Skin of body (tissue), 3 donors: ENCODE measurements at places on chromosomes 13 and 19. TPM values are rescaled to one million over a fixed set of nuclear protein-coding genes. Genes with fewer than 3 reads are reported as not detected.

DNA sequence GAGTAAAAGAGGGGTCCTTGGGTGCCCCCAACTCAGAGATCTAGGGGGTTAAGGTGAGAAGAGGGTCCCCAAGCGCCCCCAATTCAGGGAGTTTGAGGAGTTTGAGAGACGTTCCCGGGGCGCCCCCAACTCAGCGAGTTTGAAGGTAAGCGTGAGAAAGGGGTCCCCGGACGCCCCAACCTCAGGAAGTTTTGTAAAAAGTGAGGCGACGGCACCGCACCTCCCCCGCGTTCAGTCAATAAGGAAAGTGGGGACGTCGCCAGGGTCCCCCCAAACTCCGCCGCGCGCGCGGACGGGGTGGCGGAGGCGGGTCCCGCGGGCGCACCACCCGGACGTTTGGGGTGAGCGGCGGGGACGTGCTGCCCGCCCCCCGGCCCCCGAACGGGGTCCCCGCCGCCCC, 353 bp downstream of the RFX2 start:
- DNase-seq, result no peak

DNA sequence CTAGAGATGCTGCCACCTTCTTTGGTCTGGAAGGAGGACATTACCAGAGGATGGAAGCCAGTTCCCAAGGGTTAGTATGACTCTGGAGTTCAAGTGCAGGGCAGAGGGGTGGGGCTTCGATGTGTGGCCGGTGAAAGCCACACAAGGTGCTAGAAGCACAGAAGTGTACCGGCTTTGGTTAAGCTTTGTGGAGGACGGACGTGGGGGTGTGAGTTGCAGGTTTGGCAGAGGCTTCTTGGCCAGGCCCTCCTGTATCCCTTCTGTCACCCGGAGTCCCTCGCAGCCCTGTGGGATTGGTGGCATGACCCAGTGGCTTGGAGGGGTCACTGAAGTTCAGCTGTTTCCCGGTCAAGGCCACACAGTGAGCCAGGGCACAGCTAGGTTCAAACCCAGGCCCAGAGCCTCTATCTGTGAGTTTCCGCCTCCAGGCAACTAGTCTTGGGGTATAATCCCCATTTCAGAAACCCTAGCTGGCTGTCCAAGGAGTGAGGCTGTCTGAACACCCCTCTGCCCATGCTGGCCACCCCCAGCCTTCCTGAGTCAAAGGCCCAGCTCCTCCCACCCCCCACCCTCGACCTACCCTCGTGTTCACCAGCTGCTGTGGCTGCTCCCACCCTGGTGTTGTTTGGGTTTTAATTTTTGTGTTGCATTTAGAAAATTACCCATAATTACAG, 4.6 kb upstream of the SSBP4 start:
- DNase-seq, result no peak

The SULT2A1 gene
- not detected for total RNA-seq

The DIRAS1 gene
- total RNA-seq, result 2.9 TPM

The TMEM272 gene
- not detected for total RNA-seq
